ENCODE measurements at places on chromosomes 6 and 20.

GRCh38 chr6:135651964-135652755 is 154.6 kb upstream of the AHI1 start:
- DNase-seq: no peak

DNA sequence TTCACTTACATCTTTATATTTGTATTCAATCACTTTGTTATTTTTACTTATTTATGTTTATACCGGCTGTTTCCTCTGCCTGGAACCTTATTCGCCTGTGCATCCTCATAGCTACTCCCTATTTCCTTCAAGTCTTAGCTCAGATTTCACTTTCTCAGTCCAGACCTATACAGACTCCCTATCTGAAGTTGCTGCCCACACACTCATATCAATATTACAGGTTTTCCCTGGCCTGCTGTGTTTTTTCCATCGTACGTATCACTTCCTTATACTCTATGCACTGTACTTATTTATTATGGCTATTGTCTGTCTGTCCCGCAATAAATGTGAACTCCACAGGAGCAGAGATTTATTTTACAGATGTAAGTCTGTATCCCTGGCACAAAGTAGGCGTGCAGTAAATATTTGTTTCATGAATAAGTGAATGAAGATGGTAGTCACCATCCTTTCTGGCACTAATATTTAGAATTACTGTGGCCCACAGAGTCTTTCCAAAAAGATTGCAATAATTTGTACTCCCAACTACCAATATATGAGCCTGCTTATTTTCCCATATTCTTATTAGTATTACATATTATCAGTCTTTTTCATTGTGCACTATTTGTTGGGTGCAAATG is 64.9 kb downstream of the TNFAIP3 start:
- no peak for DNase-seq

DNA sequence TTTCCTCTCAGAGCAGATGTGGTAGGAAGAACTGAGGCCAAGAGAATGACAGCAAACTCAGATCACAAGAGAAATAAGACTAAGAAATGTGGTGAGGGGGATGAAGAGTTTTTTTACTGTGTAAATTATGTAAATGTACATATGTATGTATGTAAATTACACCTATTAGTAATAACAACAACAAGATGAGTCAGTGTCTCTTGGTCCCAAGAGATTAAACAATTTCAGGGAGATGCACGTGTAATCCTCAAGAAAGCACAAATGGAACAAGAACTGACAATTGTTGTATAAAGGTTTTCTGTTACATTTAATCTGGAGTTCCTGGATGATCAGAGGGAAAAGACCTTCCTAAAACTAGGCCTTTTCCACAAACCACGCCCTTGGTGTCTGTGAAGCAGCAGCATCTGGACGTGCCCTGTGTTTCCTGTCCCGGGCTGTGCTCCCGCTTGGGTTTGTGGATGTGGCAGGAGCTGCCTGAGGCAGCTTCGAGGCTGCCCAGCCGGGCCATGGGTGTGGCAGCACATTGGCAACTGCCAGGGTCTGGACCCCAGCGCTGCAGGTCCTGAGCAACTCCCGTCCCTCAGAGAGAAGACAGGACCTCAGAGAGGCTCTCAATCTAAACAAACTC is 994 bp downstream of the CLDN20 start:
- no peak for DNase-seq

DNA sequence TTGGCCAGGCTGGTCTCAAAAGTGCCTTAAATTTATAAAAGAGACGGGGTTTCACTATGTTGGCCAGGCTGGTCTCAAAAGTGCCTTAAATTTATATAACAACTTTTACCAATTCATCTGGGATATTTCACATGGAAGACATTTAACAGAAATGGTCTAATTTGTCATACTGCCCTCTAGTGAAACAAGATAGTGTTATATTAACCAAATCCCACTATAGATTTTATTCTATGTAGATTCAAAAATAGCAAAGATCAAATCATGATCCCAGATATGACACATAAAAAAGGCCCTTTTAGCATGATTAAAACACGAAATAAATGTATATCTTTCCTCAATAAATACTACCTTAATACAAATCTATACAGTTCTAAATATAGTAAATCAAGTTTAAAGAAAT is 102.8 kb upstream of the TFAP2D start:
- DNase-seq: no peak

GRCh38 chr6:89035252-89036101 is 45.1 kb upstream of the PNRC1 start:
- DNase-seq: no peak

DNA sequence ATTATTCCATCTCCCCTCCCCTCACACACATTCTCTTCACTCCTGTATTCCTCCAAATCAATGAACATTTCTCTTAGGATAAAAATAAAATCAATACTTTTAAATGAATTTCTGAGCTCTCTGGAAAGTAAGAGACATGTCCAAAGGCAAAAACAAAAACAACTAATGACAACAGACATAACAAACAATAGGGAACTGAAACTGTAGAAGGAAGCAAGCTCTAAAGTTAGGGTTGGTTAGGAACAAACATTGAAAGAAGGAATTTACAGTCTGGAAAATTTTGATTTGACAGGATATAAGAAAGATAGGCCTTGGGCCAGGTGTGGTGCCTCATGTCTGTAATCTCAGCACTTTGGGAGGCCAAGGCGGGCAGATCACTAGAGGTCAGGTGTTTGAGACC is 17.5 kb upstream of the MYCT1 start:
- no peak for DNase-seq

DNA sequence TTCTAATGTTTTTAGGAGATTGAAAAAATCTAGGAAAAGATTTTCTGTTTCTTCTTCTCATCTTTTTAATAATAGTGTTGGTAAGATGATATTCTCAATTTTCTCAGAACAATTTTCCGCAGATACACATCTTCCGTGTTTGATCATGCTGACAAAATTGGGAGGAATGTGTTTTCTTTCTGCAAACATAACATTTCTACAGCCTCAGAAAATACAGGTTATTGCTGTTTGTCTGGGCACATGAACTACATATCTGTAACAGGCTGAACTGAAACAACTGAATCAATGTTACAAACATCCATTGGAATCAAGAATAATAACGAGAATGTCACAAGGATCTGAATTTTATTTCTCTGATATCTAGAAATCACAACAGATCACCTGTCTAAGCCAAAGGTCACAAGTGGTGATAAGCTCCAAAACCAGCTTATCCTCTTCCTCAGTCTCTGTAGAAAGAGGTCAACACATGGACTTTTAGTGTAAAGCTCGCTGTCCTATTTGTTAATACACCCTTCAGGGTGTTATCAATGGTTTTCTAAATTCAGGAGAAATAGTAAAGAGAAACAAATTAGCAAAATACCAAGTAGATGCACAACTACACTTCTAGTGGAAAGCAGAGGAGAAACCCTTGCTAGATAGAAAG is 197.3 kb upstream of the MARCKS start:
- no peak for DNase-seq

DNA sequence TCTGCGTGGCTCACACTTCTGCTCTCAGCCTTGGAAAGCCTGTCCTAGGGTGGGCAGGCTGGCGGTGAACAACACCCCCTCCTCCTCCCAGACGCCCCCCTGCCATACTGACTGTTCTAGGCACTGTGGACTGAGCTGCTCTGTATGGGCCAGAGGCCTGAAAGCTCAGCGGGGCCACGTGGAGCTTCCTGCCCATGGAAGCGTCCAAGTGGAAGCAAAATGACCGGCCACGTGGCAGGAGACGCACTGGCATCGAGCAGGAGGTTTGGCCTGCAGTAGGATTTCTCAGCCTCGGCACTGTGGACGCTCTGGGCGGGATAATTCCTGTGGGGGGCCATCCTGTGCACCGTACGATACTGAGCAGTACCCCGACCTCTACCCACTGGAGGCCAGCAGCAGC is 88.7 kb downstream of the GRM4 start:
- DNase-seq: no peak

- no peak for DNase-seq
Measured at GRCh38 chr6:2802521-2803060, 37.4 kb downstream of the WRNIP1 start.

GRCh38 chr6:67683960-67684359 is 951.1 kb upstream of the ADGRB3 start:
- no peak for DNase-seq

DNA sequence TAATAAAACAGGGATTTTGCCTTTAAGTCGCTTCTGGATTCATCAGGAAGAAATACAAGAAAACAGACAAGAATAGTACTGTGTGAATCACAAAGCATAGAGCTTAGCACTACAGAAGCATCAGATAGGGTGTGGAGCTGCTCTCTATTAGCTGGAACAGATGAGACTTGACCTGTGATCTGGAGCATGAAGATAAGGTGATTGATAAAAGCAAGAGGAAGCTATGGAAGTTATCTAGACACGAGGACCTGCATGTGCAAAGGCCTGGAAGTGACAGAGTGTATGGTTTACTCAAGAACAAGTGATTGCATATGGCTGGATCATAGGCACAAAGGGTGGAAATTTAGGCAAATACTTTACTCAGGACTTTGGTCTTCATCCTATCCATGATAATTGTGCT is 112.9 kb upstream of the MLIP start:
- no peak for DNase-seq

- no peak for DNase-seq
Measured at GRCh38 chr6:10513544-10513943, 7.6 kb upstream of the GCNT2 start.

DNA sequence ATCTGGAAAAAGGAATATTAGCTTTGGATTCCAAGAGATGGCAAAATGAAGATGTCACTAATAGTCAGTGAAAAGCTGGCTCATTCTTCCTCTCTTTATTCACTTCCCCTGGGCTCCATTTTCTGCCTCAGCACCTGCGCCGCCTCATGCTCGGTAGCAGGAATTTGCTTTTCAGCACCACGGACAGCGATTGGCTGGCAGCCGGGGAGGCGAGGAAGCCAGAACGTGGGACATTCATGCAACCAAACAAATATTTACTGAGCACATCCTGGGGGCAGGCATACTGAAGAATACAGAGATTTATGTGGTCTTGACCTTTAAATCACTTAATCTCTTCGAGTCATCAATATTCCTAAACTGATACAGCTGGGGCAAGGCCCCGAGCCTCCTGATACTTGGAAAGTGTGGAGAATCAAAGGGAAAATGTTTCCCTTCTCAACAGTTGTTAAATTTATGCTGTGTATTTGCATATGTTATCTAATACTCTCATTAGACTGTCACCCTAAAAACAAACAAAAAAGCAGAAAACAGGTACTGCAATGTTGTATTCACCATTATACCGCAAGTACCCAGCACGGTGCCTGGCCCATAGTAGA is 12.1 kb upstream of the PDYN start:
- DNase-seq: no peak

- no peak for DNase-seq
Measured at GRCh38 chr6:166477647-166478365, 95.1 kb upstream of the MPC1 start.

DNA sequence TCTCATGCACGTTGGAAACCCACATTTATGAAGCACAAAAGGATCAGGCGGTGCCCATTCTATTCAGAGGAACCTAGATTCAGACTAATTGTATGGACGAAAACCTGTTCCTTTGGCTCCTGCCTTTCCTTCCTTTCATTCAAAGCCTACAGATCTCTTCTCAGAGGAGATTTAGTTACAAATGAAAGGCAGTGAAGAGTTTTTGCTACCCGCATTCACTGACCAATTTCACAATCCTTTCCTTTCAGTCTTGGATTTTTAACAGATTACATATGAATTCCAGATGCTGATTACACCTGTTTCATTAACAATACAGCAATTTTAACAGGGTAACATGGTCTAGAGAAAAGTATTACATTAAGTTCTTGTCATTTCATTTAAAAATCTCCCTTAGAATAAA is 32.0 kb downstream of the TMEM242 start:
- DNase-seq: no peak

- no peak for DNase-seq
Measured at GRCh38 chr6:38533064-38533463, 106.7 kb downstream of the BTBD9 start.

- no peak for DNase-seq
Measured at GRCh38 chr6:116087437-116088027, 13.1 kb upstream of the NT5DC1 start.

- no peak for DNase-seq
Measured at GRCh38 chr6:169473663-169474062, 220.0 kb upstream of the THBS2 start.

GRCh38 chr6:85641522-85641896 is 1.2 kb downstream of the SYNCRIP start:
- DNase-seq: no peak

GRCh38 chr6:148508401-148509041 is 165.9 kb downstream of the SASH1 start:
- no peak for DNase-seq

DNA sequence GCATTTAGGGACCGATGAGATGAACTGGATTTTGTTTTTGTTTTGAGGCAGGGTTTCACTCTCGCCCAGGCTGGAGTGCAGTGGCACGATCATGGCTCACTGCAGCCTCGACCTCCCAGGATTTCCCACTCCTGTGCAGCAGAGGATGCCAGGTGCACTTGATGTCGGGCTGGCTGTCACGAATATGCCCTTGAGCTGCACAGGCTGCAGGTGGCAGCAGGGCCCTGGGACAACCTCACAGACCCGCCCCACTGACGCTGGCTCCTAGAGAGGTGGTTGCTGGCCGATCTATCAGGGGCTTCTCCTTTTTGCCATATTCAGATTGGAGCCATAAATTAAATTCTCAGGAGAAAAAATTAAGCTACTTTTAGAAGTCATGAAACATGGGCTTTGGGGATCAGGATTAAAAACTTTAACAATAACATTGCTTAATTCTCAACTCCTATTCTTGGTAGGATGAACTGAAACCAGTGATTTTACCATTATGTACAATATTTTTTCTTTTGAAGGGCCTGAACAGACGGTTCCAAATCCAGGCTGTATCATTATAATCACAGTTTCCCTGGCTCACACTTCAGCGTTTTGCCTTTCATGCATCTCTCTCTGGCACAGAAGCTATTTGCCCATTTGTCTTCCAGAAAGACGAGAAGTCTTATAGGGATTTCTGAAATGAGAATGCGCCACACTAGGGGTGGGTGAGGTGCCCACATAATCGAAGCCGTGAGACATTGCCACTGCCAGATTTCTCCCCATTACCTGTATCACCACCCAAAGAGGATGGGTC is 32.4 kb downstream of the NQO2 start:
- DNase-seq: no peak

All from NK-92 treated with Interleukin-12 subunit alpha and Interleukin-12 subunit beta, amount 100 ng/mL, for 24 hours (cell line).